Activated T-cell treated with anti-CD3 and anti-CD28 coated beads, Interleukin-2, amount 50 U/mL, for 48 hours (primary cell): ENCODE measurements at places on chromosomes 5 and 9.

- no peak for DNase-seq
Measured at GRCh38 chr5:175569701-175570100, 88.2 kb upstream of the HRH2 start.

DNA sequence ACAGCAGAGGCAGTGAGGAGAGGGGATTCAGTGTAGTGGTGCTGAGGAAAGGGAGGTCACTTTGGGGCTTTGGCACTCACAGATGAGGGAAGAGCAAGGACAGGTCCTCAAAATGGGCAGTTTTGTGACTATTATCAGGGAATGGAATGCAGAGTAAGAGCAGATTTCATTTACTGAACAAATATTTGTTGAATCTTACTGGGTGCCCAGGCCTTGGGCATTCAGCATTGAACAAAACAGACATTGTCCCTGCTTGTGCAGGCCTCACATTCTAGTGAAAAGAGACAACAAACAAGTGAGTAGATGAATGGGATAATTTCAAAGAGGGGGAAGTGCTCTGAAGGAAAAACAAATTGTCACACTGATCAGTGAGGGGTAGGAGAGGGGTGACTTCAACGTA, 404.1 kb downstream of the DMRT2 start:
- DNase-seq = no peak

- DNase-seq = no peak
Measured at GRCh38 chr9:4927043-4927471, 58.0 kb upstream of the JAK2 start.

GRCh38 chr5:150576449-150576949, 64.0 kb upstream of the SYNPO start:
- no peak for DNase-seq

DNA sequence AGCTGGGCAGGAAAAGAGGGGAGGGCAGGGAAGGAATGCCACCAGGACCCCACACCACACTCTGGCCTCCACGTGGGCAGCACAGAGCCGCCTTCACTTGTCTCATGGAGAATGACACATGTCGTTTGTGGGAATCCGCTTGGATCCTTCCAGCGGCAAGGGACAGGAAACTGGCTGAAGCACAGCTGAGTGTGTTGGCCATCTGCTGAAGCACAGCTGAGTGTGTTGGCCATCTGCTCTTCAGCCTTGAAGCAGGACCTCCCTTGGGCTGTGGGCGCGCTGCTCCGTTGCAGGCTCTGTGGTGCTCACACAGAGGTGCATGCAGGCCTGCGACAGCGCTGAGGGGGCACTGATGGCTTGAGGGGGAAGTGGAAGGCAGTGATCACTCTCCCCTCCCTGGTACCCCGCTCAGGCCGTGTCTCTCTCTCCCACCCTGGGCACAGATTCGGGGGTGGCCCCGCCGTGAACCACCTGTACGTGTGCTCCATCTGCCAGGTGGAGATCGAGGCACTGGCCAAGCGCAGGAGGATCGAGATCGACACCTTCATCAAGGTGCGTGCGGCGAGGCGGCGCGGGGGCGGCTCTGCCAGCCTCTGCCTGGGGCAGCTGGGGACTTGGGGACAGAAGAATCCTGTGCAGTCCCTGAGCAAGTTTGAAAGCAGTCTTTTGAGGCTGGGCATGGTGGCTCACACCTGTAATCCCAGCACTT, 40.6 kb downstream of the USP20 start:
- DNase-seq = no peak

- DNase-seq = no peak
Measured at GRCh38 chr5:168653626-168654025, 74.5 kb upstream of the PANK3 start.

GRCh38 chr5:15566306-15566705, 66.3 kb downstream of the FBXL7 start:
- DNase-seq = no peak

DNA sequence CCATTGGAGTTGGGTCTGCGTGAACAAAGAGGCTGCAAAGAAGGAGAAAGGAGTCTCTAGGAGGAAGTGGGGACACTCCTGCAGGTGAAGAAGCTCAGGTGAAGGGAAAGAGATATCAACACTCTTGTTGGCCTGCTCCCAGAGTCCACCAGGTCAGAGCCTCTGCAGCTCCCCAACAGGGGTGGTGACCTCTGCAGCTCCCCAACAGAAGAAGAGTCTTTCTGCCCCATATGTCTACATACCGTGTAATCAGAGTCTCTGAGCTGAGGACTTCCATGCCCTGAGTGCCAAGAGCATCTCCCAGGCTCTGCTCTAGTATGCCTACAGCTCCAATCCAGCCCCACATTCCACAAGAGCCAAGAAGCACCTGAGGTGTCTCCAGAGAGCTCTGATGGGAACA, 67.4 kb upstream of the TRPC7 start:
- no peak for DNase-seq

DNA sequence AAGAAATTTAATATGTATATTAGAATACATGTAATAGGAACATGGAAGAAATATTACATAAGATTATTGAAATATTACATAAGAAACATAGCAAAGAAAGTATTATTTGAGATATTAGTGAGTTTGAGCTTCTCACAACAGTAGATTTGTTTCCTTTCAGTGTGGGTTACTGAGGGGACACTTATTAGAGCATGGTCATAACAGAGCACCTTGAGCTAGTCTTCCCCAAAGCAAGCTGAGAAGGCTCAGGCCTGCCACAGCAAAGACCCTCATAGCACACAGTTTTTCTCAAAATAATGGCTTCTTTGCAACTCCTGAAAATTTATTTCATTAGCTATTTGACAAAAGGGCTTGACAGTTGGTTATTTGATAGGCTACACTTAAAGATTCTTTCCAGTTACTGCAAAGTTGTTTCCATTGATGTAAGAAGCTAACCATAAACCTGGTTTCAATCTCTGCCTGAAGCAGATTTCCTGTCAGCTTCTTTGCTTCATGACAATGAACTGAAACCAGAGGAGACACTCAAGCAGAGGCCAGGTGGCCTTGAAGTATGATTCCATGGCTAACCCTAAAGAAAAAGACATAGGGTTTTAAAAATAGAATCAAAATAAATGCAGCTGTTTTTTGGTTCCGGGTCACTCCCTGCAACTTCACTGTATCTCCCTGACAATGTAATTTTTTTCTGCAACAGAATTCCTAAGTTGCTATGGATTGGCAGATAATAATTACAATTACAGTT, 68.6 kb downstream of the ERMP1 start:
- DNase-seq = no peak

- no peak for DNase-seq
Measured at GRCh38 chr5:1929108-1929991, 46.6 kb upstream of the IRX4 start.

GRCh38 chr9:131714161-131714646, 25.7 kb downstream of the RAPGEF1 start:
- DNase-seq = no peak

- no peak for DNase-seq
Measured at GRCh38 chr5:174725261-174725990, 1.0 kb downstream of the MSX2 start.

GRCh38 chr5:93601071-93601801, 18.2 kb downstream of the NR2F1 start:
- no peak for DNase-seq

DNA sequence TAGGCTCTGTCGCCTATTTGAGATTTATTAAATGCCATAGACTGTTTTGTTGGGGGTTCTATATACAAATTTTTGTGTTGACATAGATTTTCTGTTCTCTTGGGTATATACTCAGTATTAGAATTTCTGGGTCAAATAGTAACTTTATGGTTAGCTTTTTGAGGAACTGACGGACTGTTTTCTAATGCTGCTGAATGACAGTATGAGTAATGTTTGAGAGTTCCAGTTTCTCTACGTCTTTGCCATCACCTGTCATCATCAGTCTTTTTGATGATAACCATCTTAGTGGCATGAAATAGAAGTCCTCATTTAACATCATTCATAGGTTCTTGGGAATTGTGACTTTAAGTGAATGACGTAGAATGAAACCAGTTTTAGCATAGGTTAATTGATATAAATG, 60.1 kb downstream of the CCDC171 start:
- no peak for DNase-seq

DNA sequence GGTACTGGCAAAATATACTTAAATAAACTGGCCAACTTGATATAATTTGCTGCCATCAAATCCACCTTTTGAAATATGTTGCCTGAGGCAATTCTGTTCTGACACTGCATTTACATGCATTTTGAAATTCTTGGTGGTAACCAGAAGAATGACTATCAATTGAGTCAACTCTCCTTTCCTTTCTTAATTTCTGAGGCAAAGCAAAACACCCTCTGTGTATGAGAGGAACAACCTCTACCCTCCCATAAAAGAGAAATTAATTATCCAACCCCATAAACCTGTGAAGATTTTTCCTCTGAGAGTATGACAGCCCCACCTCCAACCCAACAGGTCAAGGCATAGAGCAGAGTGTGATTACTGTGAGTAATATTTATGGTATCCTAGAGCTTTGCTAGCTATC, 286.8 kb downstream of the NR2F1-AS1 start:
- DNase-seq = no peak

DNA sequence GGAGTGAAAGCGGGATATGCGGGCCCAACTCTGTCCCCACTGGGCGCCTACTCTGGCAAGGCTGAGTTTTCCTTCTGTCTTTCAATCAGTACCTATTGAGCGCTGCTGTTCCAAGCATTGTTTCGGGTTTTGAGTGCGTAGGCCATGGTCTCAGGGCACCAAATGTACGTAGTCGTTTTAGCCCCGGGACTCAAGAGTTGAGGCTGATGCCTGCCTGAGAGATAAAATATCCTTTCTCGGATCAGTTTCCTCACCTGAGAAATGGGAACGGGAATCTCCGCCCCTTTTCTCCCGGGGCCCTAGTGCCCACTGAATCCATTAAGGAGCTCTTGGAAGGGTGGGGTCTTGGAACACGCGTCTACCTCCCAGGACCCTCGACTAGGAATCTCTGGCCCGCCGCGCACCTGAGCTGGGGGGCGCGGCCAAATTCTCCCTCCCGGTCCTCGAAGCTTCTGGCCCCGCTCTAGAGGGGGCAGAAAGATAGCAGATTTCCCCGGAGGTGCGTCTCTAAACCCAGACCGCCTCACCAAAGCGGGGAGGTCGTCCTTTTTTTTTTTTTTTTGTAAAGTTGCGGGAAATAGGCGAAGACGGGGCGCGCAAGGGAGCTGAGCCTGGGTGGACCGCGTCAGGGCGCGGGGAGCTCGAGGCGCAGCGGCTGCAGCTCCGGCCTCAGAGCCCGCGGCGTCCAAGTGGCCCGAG, 494 bp upstream of the CXXC5 start:
- no peak for DNase-seq

DNA sequence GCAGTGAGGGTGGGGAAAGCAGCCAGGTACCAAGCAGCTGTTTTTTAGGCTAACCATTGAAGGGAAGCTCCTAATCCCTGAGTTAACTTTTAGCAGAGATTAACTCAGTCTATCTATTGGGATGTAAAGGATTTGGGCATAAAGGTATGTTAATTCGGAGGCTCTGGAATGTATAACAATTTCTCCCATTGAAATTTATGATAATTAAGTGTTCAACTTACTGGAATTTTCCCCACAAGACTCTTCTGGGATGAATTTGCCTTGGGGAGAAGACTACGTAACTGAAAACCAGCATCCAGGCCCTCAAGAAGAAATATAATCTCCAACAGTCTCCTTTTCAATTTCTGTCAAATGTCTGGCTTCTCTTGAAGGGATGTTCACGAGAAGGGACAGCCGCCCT, 23.6 kb downstream of the ZFP62 start:
- no peak for DNase-seq

GRCh38 chr9:129617167-129617566, 3.7 kb downstream of the C9orf50 start:
- DNase-seq = no peak

GRCh38 chr5:118173340-118173739, 815.0 kb downstream of the DTWD2 start:
- DNase-seq = no peak

- no peak for DNase-seq
Measured at GRCh38 chr5:10528056-10528816, 35.6 kb upstream of the ANKRD33B start.

DNA sequence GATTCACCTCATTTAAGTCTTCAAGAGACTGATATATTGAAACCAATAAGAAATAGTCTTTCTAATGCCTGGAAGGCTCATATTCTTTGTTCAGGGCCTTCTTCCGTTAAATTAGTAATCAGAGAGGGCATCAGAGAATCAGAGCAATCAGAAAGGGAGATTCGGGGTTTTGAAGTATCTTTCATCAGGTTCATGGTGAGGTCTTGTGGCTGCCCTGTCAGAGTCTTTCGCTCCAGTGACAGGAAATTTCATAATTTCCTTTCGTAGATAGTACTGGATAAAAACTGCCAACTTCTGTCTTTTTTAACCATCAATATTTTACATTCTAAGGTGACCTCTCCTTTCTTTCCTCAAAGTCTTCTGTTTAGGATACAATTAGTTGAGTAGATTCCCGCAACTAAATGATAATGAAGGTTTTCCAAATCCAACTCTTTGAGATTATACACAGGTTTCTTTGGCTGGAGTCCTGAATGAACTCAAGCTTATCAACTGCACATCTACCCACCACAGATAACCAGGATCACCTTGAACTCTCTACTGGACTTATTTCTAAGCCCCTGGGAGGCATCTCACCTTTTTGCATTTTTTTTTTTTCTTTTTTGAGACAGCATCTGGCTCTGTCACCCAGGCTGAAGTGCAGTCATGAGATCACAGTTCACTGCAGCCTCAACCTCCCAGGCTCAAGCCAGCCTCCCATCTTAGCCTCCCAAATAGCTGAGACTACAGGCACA, 5.5 kb downstream of the IL31RA start:
- DNase-seq = no peak

GRCh38 chr9:31612336-31613030, 772.0 kb upstream of the ACO1 start:
- DNase-seq = no peak

DNA sequence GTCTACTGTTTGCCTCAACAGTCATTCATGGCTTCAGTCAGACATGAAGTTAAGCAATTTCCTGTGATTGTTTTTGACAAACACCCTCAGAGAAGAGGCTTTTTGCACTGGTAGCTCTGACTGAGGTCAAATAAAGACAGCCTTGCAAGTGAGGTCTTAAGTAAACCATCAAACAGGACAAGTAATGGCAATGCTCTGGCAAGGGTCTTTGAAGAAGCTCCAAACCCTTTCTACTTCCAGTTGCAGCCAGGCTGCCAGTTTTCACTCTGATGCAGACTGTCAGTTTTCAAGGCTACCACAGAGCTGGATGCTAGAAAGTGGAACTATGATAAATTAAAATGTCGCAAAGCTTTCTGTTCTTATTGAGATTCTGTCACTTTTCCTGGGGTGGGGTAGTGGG, 421.5 kb upstream of the PTGER4 start:
- DNase-seq = no peak

GRCh38 chr9:137278721-137279711, 1.5 kb downstream of the TOR4A start:
- DNase-seq = no peak

GRCh38 chr9:134403682-134404301, 77.5 kb downstream of the RXRA start:
- DNase-seq = peak; percentile 58

- DNase-seq = no peak
Measured at GRCh38 chr5:32690153-32690552, 21.0 kb upstream of the NPR3 start.

GRCh38 chr5:140317859-140318258, 15.0 kb upstream of the PFDN1 start:
- no peak for DNase-seq
